Activated CD8-positive, alpha-beta memory T cell treated with anti-CD3 and anti-CD28 coated beads for 1 hour (primary cell): ENCODE measurements at places on chromosomes 7 and 10.

DNA sequence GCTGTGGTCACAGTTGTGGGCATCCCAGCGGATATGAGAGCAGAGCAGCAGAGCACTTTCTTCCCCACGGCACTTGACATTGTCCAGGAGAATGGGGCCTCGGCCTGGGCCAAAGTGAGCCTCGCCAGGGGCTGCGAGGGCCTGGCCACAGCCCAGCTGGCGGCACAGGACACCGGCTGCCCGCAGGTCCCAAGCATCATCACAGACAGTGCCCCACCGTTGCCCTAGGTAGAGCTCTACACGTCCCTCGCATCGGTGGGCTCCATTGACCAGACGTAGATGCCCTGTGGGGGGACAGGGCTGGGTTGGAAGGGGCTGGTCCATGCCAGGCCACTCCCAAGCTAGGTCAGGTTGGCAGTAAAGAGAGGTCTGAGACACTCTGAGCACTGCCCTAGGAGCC is 19.4 kb downstream of the SSC4D start:
- no peak for DNase-seq

GRCh38 chr7:86931439-86931838 is 128.0 kb downstream of the ELAPOR2 start:
- no peak for DNase-seq

GRCh38 chr7:32462977-32463376 is 27.2 kb downstream of the LSM5 start:
- no peak for DNase-seq

GRCh38 chr7:77983973-77984372 is 185.4 kb downstream of the PHTF2 start:
- DNase-seq, result no peak

- DNase-seq, result no peak
Observed at GRCh38 chr7:130940907-130941306, 206.9 kb upstream of the KLF14 start.

DNA sequence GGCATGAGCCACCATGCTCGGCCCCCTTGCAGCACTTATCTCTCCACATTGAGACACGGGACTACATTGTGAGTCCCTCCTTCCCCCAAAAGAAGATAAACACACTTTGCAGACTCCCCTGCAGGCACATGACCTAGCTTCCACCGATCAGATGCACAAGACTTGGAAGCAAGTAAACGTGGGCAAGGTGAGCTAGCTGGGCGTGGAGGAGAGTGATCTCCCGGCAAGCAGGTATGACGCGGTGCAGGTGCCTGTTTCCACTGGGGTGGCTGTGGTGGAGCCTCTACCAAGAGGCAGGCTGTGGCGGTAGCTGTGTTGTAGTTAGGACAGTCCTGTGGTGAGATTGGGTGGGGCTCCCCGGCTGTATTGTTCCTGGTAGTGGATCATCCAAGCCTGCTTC is 7.7 kb upstream of the COMTD1 start:
- DNase-seq, result no peak

- no peak for DNase-seq
Observed at GRCh38 chr10:3763852-3764625, 21.0 kb downstream of the KLF6 start.

GRCh38 chr7:27030393-27031050 is 65.3 kb downstream of the HOXA1 start:
- DNase-seq, result no peak

GRCh38 chr7:137342265-137342664 is 1.3 kb downstream of the PTN start:
- no peak for DNase-seq

- no peak for DNase-seq
Observed at GRCh38 chr10:78866731-78867554, 201.8 kb upstream of the ZMIZ1 start.

- DNase-seq, result no peak
Observed at GRCh38 chr7:5265320-5266190, 17.2 kb upstream of the SLC29A4 start.

DNA sequence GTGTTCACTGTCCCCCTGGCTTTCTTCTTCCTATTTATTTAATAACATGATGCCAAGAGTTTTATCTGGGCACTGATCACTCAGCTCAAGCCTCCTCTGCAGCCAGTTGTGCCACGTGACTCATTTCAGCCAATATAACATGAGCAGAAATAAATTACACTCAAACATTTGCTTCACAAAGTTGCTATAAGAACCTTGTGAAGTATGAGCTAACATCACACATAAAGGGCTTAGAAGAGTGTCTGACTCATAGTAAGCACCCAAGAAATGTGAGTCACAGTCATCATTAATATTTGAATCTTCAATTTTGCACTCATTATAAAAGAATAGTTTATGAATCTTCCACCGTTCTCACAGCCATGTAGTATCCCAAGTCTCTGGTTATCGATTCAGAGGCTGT is 414.6 kb upstream of the NPVF start:
- no peak for DNase-seq

DNA sequence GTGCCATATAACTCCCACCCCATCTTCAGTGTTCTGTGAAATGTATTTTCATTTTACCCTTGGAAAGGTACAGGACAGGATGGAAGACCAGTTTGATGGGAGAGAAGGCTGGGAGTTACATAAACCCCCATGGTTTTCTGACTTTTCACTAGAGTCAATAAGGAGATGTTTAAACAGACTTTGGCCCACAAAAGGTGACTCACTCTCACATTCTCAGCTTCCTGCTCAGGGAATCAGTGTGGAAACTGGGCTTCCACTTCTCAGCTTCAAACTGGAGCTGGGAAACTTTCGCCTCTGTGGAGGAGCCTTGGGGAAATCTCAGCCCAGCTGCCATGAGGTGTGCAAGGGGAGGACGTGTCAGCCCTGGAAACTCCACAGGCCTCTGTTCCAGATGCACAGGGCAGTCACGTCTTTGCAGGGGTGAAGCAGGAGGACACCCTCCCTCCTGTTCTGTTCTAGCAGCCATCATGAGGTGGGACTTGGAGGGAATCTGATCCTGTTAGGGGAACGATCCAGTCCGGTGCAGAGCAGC is 560.5 kb upstream of the GALNT17 start:
- DNase-seq, result no peak

- no peak for DNase-seq
Observed at GRCh38 chr7:157542068-157543021, 205.5 kb downstream of the DNAJB6 start.

- no peak for DNase-seq
Observed at GRCh38 chr10:118020365-118020764, 26.4 kb downstream of the RAB11FIP2 start.

DNA sequence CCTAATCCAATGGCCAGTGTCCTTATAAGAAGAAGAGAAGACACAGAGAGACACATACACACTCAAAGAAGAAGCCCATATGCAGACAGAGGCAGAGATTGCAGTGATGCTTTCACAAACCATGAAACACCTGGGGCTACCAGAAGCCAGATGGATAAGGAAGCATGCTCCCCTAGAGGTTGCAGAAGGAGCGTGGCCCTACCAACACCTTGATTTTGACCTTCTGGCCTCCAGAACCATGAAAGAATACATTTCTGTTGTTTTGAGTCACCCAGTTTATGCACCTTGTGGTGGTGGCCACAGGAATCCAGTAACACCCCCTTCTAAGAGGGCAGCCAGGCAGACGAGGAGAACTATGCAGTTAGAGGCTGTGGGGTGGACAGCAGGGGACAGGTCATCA is 43.5 kb downstream of the AOC1 start:
- DNase-seq, result no peak

GRCh38 chr7:102326157-102326889 is 29.9 kb downstream of the SPDYE6 start:
- DNase-seq, result no peak

- no peak for DNase-seq
Observed at GRCh38 chr7:107914831-107915230, 23.8 kb downstream of the DLD start.

GRCh38 chr7:50212666-50213621 is 91.6 kb upstream of the IKZF1 start:
- DNase-seq, result no peak

GRCh38 chr10:128932071-128932820 is 534.8 kb upstream of the MGMT start:
- DNase-seq, result no peak

DNA sequence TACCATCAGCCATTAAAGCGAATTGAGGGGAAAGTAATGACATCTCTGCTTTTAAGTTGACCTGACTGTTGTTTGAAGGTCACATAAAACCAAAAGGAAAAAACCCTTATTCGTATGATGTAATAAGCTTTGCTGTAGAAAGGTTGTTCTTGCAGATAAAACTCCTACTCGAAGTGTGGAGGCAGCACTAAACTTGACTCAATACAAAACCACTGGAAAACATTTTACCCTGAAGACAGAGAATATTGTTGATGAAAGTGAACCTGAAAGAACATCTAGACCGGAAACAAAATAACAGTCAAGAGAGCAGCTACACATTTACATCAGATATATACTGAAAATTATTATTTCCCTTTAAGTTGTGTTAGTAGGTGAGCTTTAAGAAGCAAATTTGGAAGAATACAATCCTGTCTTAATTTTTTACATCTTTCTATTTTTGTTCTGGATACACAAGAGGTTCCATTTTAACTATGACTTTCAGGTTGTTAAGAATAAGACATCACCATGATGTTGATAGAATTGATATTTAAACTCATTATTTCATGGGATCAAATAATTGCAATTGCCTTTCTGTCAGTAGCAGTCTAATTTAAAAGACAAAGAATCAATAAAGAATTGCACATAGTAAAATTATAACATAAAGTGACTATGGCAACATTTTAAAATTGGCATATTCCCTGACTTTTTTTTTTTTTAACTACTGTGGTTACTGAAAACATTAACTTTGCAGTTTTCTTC is 6.4 kb downstream of the ETV1 start:
- no peak for DNase-seq

DNA sequence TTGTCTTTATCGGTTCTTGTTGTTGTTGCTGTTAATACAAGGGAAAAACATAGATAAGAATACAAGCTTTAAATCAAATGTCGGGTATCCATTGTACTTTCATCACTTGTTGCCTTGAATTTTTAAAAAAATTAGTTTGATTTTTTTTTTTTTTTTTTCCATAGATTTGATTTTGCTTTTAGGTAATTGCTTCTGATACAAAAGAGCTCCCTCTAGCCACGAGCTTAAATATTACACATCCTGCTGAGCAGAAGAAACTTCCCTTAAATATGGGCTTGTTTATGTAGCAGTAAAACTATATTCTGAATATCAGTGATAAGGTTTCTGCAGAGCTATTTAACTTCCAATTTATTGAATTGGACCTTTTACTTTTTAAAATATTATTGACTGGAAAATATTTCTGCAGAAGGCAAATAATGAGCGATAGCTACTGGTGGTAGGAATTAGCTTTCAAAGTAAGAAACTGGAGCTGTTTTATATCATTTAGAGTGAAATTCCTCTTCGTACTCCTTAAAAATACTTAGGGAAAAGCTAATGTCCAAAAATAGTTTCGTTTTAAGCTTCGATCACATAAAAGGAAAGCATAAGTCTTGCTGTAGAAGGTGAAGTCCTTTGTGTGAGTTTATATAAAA is 216.9 kb downstream of the POLR1F start:
- DNase-seq, result no peak

DNA sequence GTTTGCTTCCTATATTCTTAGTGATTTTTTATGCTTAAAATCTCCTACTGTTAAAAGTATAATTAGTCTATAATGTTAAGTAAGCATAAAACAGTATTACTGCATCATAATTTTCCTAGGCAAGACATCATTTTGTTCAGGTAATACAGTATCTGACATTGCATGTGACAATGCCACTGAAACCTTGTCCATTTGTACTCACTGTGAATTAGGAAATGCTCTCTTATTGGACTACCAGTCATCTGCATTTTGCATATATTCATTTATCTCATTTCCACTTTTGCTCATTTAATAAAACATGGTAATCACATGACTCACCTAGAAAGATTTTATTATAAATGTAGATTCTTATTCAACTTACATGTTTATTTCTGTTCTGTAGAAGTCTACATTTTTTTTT is 379.1 kb downstream of the ETV1 start:
- DNase-seq, result no peak

- DNase-seq, result no peak
Observed at GRCh38 chr10:100307684-100308083, 21.2 kb upstream of the BLOC1S2 start.

DNA sequence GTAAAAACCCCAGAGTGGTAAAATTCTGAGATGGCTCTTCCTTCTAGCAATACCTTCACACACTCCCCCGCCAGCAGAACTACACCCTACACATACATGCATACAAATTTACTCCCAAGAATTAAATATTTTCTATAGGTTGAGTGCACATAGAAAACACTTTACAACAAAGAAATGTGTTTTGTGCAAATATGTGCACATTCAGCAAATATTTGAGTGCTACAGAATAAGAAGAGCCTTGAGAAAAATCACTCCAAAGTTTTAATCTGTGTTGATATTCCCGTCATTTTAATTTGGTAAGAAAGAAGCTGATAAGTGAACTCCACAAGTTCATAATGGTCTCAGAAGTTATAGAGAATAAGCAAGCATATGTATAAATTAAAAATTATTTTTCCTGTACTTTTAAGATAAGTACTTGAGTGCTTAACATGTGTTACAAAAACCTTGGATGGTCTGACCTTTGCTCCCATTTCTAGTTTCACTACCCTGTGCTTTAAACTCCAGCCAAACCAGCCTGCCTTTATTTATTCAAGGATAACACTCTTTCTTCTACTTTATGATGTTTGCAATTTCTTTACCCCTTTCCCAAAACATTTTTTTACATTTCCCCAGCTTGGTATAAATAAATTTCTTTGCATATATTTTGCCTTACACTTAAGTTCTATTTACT is 733.5 kb upstream of the LRRTM3 start:
- no peak for DNase-seq

DNA sequence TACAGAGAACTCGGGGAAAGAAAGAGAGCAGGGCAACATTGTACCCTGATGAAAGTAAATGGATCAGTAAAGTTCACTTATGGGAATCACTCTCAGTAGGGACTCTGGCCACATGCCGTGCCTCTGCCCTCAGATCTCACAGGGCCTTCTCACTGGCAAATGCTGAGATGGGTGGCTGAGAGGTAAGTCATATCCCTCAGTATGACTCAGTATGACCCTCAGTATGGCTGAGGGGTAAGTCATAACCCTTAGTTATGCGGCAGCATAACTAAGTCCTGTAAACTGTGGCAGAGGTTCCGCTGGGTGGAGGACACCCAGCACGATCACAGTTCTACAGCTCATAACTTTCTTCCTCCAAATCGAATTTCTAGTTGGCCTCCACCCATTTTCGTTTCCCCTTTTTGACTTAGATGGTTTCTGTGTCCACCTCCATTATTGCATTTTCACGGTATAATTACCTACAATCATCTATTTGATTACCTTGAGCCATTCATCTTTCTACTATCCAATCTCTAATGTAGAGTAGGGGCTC is 26.5 kb upstream of the WNT16 start:
- no peak for DNase-seq
